ENCODE measurements at places on chromosomes 4 and X.

- no peak for DNase-seq
Observed at GRCh38 chrX:45309096-45309495, 108.4 kb upstream of the DIPK2B start.

- DNase-seq, result peak; percentile 54
Observed at GRCh38 chr4:184475096-184475461, 729 bp upstream of the IRF2 start.

GRCh38 chr4:90240333-90240732, 113.1 kb downstream of the CCSER1 start:
- no peak for DNase-seq

GRCh38 chrX:12946406-12946805, 28.5 kb upstream of the TMSB4X start:
- no peak for DNase-seq

DNA sequence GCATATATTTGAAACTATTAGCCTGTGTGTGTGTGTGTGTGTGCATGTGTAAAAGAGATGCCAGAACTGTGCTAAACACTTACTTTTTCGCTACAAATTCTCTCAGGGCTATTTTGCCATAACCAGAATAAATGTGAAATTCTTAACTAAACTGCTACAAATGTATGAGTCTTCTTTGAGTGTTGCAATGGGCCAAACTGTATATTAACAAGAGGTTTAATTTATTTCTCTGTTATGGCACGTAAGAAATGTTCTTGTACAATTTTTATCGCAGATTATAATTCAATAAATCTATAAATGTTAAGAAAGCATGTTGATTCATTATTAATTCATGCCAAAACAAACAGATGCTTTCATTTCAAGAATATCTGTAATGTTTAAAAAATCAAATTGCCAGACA, 454.5 kb upstream of the PCDH7 start:
- DNase-seq, result peak; percentile 6

DNA sequence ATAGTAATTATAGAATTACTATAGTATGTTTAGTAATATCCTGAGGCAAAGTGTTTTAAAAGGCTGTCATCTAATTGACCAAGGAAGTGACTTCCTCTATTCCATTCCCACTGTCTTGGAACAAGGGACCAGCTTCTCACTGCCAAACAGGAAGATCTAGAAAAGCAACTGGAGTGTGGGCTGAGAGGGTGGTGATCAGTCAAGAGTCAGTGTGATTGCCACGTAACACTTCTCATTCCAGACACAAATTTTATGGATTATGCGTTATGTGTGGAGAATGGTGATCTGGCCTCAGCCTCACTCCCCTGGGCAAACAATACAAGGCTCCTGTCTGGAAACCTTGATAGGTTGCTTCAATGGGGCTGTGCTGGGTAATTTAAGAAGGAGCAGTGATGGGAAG, 60.0 kb downstream of the RRAGB start:
- no peak for DNase-seq

GRCh38 chr4:123862812-123863211, 466.2 kb downstream of the SPRY1 start:
- no peak for DNase-seq

- DNase-seq, result no peak
Observed at GRCh38 chr4:7103607-7104365, 35.9 kb upstream of the GRPEL1 start.

Measured in fibroblast of pulmonary artery (primary cell).